CD8-positive, alpha-beta T cell (primary cell): ENCODE measurements at places on chromosomes 1 and 21.

GRCh38 chr1:243903895-243904294 lies 53.9 kb upstream of the AKT3 start:
- DNase-seq: no peak

DNA sequence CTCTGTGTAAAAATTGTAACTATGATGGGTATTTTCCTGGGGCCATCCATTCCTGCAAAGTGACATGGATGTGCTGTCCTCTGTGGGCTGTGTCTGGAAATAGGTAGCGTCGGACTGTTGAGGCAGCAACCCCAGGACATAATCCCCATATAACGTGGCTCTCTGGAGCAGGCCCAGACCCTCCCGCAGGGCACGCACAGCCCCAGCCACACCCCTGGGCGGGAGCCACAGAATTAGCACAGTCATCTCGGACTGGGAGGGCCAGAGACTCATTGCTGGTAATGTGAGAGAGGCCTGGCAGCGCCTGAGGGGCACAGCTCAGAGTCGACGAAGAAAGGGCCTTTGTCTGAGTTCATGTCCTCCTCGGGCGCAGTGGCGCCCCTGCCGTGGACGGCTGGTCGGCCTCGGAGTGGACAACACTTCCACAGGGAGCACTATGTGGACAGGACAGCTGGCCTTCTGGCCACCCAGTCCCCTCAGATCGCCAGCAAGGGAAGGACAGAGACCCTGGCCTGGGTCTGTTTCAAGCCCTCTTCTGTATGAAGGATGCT lies 20.1 kb downstream of the SIM2 start:
- no peak for DNase-seq

- no peak for DNase-seq
These were observed 20.1 kb downstream of the YTHDF2 start for GRCh38 chr1:28756846-28757245.

DNA sequence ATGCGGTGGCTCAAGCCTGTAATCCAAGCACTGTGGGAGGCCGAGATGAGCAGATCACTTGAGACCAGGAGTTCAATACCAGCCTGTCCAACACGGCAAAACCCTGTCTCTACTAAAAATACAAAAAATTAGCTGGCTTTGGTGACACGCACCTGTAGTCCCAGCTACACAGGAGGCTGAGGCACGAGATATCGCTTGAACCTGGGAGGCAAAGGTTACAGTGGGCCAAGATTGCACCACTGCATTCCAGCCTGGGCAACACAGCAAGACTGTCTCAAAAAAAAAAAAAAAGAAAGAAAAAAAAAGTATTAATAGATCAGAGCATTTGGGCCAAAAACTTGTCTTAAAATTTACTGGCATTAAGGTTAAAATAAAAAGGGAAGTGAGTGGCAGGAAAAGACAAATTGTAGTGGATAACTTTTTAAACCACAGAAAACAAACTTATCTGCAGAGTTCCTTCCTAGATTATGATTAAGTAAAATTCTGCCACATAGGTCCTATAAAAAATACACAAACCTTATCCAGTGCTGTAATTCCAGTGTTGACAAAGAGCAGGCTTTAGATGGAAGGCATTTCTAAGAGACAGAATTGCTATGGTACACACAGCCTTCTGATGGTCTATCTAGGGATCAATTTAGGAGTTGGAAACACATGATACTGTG lies 53.3 kb downstream of the EIF4G3 start:
- DNase-seq: no peak

GRCh38 chr1:92730476-92730875 lies 54.4 kb downstream of the EVI5 start:
- no peak for DNase-seq
